Liver (tissue), 10 donors: ENCODE measurements at places on chromosomes 5 and 9.

GRCh38 chr9:90665072-90665471 is 22.4 kb upstream of the DIRAS2 start:
- no peak overlapping the region for H3K4me3 ChIP-seq
- H3K36me3 ChIP-seq = no peaks in the 10 kb centered on the region
- no peak for DNase-seq
- H3K27ac ChIP-seq = no peak overlapping the region

GRCh38 chr9:122370869-122371755 is at the start of gene PTGS1:
Gene PTGS1 (plus strand): TSS chr9:122371024. CDS start chr9:122371085, 61 bp downstream.
- H3K27me3 ChIP-seq = no peaks in the 10 kb centered on the region
- no peaks in the 10 kb centered on the region for H3K4me1 ChIP-seq
- H3K4me3 ChIP-seq = no peak within 1 kb of the TSS
- H3K27ac ChIP-seq = no peak within 1 kb of the TSS

- H3K27ac ChIP-seq = no peak overlapping the region
- no peak overlapping the region for H3K4me3 ChIP-seq
- H3K27me3 ChIP-seq = no peaks in the 10 kb centered on the region
- H3K36me3 ChIP-seq = no peaks in the 10 kb centered on the region
- DNase-seq = no peak
Observed at GRCh38 chr9:87340391-87340790, 157.3 kb upstream of the DAPK1 start.

DNA sequence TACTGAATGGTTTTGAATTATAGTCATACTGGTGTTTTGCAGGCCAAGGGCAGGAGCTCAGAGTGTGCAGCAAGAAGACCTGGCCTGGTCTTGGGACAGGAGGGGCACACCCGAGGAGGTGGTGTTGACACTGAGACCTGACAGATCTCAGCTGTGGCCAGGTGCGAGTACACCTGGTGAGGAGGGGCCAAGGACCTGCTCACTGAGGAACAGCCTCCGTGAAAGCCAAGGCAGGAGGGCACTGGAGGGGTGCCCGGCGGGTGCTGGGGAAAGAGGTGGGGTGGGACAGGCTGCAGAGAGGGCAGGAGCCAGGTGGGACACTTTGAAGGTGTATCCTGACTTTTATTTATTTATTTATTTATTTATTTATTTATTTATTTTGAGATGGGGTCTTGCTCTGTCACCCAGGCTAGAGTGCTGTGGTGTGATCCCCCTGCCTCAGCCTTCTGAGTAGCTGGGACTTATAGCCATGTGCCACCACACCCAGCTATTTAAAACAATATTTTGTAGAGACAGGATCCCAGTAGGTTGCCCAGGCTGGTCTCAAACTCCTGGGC is 23.3 kb upstream of the LAMC3 start:
- no peaks in the 10 kb centered on the region for H3K36me3 ChIP-seq
- DNase-seq = no peak
- H3K4me1 ChIP-seq = no peaks in the 10 kb centered on the region
- H3K4me3 ChIP-seq = no peak overlapping the region

DNA sequence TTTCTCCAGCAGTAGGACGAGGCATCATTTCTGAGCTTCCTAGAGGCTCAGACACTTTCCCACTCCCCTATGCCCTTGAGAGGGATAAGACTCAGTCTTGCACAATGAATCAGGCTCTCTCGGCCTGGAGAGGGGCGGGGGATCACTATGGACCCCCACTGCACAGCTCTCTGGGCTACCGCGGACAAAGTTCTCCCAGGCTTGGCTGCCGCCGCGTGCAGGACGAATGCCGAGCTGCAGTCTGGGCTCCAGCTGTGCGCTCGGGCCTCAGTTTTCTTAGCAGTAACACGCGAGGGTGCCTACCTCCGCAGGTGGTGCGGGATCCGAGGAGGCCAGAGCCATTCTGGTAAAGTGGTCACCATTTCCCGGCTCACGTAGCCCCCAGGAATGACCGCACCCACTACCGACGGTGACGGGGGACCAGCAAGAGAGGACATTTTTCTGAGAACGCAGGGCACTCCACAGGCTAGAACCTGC is 3.4 kb upstream of the MYORG start:
- no peak overlapping the region for H3K4me3 ChIP-seq
- H3K4me1 ChIP-seq = peaks cover 26% of the 10 kb centered on the region
- no peaks in the 10 kb centered on the region for H3K27me3 ChIP-seq
- H3K36me3 ChIP-seq = no peaks in the 10 kb centered on the region
- no peak overlapping the region for H3K27ac ChIP-seq

DNA sequence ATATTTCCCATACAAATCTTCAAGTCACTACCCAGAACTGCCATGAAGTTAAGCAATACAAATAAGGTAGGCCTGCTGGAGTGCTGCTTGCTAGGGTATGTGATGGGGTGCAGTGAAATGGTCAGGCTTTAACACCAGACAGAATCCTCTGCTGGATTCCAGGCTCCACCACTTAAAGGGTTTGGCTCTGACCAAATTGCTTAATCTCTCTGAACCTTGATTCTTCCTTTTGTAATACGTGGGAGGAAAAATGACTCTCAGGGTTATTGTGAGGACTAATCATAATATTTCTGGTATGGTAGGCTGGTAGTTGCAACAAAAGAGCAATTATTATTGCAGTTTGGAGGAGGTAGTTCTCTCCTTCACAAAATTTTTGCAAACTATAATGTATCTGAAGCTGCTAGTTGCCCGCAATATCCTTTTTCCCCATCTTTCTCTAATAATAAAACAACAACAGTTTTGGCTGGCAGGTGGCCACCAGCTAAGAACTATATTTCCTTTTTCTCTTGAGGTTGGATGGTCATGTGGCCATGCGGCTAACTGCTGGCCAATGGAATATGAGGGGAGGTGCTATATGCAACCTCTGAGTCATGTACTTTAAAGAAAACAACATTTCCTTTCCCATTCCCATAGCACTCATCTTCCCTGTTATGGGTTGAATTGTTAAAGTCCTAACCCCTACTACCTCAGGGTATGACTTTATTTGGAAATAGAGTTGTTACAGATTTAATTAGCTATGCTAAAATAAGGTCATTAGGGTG is 44.1 kb downstream of the CCL28 start:
- no peaks in the 10 kb centered on the region for H3K36me3 ChIP-seq
- no peak for DNase-seq
- H3K27me3 ChIP-seq = no peaks in the 10 kb centered on the region
- no peak overlapping the region for H3K27ac ChIP-seq

GRCh38 chr5:170861917-170862766 is at the start of gene RANBP17:
Gene RANBP17 (plus strand): TSS chr5:170862018.
- H3K36me3 ChIP-seq = no peaks in the 10 kb centered on the region
- no peak within 1 kb of the TSS for H3K27ac ChIP-seq
- no peaks in the 10 kb centered on the region for H3K4me1 ChIP-seq
- H3K4me3 ChIP-seq = peak within 1 kb of the TSS; percentile 65
- peak; percentile 49 for DNase-seq

DNA sequence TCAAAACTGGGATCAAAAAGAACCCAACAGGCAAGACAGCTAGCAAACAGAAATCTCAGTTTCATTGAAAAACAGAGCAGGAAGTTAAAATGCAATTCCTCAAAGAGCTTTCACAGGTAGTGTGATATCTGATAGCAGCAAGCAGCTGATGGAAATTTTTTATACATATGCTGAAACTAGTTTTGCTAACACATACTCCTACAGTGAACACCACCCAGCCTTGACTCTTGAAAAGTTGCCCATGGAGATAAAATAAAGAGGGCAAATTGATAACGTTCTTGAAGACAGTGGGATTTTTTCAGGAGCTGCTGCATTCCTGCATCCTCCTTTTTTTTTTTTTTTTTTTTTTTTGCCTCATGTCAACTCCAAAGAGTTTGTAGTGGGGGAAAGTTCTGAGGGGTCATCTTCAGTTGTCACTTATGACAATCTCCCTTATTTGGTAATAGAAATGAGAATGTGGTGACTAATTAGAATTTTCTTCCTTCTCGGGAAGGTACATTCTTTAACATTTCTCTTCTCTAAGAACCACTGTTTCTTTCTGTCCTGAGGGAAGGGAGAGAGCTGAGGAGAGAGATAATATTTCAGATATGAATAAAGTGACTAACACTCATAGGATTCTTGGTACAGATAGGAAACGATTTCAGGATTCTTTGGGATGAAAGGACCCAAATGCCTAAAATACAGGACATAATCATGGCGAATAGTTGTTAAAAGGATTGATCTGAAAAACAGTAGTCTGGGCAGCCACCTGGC is 24.6 kb downstream of the SH3RF2 start:
- H3K27ac ChIP-seq = no peak overlapping the region
- H3K36me3 ChIP-seq = no peaks in the 10 kb centered on the region
- no peaks in the 10 kb centered on the region for H3K27me3 ChIP-seq
- no peak overlapping the region for H3K4me3 ChIP-seq

DNA sequence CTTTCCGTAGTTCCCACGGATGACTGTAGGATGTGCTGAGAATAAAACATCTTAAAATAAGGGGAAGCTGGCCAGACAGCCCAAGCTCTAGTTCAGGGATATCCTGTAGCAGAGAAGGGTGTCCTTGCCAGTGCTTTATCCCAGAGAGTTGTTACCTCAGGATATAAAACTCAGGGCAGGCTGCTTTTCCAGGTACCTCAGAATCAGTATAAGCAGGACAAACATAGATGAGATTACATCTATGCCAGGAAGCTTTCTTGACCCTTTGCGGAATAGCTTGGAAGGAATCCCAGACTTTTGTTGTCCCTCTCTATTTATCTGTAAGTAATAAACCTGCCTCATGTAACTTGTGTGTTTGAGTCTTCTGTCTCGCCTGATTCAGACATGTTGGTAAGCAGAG is 565.7 kb downstream of the PRDM9 start:
- no peaks in the 10 kb centered on the region for H3K27me3 ChIP-seq
- no peaks in the 10 kb centered on the region for H3K4me1 ChIP-seq
- H3K4me3 ChIP-seq = no peak overlapping the region
- no peak overlapping the region for H3K27ac ChIP-seq

DNA sequence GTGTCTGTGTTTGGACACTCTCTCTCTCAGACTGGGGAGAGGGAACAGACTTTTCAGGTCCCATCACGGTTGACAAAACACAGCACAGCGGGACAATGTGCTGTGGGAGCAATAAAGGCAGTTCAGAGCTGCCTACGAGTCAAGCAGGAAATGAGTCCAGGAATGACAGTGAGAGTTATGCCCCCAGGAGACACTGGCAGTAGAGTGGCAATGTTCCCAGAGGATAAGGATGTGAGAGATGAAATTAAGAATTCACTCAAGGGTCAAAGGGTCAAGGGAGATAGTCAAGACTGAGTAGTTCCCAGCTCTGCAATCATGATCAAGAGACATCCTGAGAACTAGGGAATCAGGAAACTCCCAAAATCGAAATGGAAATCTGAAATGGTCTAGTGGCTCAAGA is 156.1 kb downstream of the LURAP1L start:
- no peak for DNase-seq
- no peak overlapping the region for H3K4me3 ChIP-seq
- no peaks in the 10 kb centered on the region for H3K4me1 ChIP-seq
- H3K36me3 ChIP-seq = no peaks in the 10 kb centered on the region
- no peak overlapping the region for H3K27ac ChIP-seq

DNA sequence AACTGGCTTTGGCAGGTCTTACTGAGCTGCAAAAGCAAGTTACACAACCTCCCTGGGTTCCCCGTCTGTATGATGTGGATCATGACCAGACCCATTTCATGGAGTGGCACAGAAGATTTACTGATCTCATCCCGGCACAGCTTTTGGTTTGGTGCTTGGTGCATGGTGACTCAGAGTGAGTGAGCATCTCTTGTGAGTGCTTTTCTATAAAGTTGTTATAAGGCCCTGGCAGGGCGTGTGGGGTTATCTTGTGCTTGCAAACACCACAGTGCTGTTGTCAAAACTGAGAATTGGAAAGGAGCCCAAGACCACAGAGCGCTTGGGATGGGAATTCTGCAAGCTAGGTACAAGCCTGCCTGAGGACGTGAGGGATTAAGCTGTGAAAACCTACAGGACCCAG is 425.2 kb downstream of the GADD45G start:
- H3K4me1 ChIP-seq = peaks cover 3% of the 10 kb centered on the region
- DNase-seq = no peak
- no peaks in the 10 kb centered on the region for H3K27me3 ChIP-seq
- no peak overlapping the region for H3K4me3 ChIP-seq
- no peak overlapping the region for H3K27ac ChIP-seq

DNA sequence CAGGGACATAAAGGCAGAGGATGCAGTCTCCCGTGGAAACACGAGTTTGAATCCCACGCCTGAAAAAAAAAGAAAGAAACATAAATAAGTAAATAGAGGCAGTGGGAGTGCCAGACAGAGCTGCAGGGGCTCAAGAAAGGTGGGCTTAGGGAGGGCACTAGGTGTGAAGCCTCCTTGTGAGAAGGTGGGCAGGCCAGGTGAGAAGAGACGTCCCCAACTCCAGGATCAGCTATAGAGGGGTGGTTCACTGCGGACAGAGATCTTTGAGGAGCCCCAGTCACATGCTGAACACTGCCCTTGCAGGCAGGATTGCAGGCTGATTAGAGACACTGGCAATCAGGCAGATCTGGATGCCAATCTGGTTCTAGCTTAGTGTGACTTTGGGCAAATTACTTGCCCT is 172.1 kb downstream of the RGS3 start:
- H3K27ac ChIP-seq = no peak overlapping the region
- no peaks in the 10 kb centered on the region for H3K36me3 ChIP-seq
- peaks cover 9% of the 10 kb centered on the region for H3K4me1 ChIP-seq
- H3K4me3 ChIP-seq = no peak overlapping the region

- H3K36me3 ChIP-seq = peaks cover 1% of the 10 kb centered on the region
- H3K4me3 ChIP-seq = no peak overlapping the region
- H3K4me1 ChIP-seq = peaks cover 56% of the 10 kb centered on the region
- no peak for DNase-seq
- H3K27me3 ChIP-seq = no peaks in the 10 kb centered on the region
Observed at GRCh38 chr5:6729386-6730310, 16.4 kb downstream of the TENT4A start.

GRCh38 chr9:6149315-6149714 is 66.3 kb upstream of the IL33 start:
- H3K4me3 ChIP-seq = no peak overlapping the region
- H3K4me1 ChIP-seq = no peaks in the 10 kb centered on the region
- DNase-seq = no peak
- H3K27me3 ChIP-seq = no peaks in the 10 kb centered on the region
- no peak overlapping the region for H3K27ac ChIP-seq

DNA sequence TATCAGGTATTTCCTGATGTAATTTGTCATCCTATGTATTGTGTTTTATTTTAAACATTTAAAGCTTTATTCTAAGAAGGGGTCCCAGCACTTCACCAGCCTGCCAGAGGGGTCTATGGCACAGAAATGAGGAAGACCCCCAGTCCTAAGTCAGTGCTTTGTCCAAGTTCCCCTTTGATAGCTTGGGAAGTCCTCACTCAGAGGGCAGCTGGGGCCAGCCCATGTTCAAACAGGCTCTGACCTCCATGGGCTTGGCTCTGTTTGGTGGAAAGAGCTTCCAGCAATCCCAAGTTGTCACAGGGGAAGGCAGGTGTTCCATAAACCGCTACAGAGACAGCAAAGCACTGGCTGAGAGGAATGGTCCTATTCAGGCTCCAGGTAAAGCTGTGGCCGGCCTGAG is 26.6 kb upstream of the AKNA start:
- H3K4me3 ChIP-seq = no peak overlapping the region
- H3K36me3 ChIP-seq = no peaks in the 10 kb centered on the region
- no peak for DNase-seq
- H3K4me1 ChIP-seq = no peaks in the 10 kb centered on the region
- H3K27ac ChIP-seq = no peak overlapping the region
- H3K27me3 ChIP-seq = no peaks in the 10 kb centered on the region
